ENCODE measurements at places on chromosomes 12 and 14.

- no peak for DNase-seq
Measured at GRCh38 chr12:3105690-3106479, 28.7 kb downstream of the TSPAN9 start.

DNA sequence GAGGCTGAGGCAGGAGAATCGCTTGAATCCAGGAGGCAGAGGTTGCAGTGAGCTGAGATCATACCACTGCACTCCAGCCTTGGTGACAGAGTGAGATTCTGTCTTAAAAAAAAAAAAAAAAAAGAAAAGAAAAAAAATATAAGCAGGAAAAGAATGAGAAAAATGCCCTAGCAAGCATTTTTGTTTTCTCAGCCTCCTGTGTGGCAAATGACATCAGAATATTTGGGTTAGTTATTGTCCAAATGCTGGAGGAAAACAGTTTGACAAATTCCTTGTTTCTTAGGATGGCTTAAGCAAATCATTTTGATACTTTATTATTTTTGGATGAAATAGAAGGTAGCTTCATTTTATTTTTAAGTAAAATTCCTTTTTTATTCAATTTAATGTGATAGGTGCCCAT is 7.5 kb upstream of the PTPRR start:
- DNase-seq, result no peak

- DNase-seq, result no peak
Measured at GRCh38 chr12:119721306-119721705, 53.4 kb downstream of the PRKAB1 start.

- no peak for DNase-seq
Measured at GRCh38 chr14:36976571-36977023, 195.8 kb downstream of the SLC25A21 start.

DNA sequence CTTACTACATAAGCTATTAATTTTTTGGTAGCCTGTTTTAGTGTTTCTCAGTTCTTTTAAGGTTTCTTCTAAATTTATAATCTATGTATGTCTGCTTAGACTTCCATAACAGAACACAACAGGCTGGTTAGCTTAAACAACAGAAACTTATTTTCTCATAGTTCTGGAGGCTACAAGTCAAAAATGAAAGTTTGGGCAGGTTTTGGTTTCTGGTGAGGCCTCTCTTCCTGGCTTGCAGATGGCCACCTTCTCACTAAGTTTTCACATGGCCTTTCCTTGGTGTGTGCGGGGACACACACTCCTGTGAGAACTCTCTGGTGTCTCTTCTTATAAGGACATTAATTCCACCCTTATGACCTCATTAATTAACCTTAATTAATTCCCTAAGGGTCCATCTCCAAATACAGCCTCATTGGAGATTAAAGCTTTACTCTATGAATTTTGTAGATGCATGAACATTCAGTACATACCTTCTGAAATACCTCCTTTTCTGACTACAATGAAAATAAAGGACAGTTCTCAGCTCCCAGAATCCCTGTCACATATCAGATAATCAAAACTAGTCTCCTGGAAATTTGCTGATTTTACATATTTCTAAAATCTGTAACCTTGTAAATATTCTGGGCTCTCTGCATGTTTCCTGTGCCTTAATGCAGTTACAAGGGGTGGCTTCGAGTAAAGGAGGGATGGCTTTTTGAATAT is 23.2 kb upstream of the BMAL2 start:
- DNase-seq, result no peak

DNA sequence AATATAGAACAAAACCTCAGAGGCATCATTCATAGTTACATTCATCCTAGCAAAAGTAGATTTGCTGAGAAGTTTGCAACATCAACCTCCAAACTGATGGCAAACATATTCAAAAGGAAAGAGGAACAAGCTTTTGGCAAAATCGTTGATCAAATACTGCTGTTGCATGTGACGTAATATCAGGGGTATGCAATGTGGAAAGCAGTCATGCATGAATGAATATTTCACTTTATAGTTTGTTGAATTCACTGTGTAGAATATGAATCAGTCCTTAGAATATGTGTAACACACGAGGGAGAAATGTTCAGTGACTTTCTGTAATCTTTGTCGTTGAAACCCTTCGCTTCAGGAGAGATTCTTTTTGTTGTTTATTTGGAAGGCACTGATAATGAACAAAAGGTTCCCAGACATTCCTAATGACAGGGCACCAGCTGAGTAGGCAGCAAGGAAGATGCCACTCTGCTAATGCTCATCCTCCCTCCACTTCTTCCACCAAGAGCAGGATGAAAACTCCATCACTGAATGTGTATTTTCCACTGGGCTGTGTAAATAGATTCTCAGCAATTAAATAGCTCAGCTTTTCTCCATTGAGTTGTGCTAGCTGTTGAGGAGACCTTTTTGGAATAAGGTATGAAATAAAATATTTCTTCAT is 126.1 kb downstream of the PELI2 start:
- DNase-seq, result no peak

DNA sequence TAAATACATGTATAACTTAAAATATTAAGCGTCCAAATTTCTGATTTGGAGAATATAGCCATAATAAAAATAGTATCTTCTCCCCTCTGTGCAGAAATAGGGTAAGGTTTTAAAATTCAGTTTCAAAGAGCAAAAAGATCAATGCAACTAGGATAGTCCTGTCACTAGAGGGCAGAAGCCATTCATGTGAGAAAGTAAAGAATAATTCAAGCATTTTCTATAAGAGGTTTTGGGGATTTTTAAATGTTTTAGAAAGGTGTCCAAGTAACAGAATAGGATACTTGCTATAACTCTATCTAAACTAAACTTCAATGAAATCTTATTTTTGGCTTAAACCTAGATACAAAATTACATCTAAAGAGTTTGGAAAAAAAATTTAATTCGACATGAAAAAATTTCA is 50.3 kb downstream of the ADAMTS20 start:
- no peak for DNase-seq

DNA sequence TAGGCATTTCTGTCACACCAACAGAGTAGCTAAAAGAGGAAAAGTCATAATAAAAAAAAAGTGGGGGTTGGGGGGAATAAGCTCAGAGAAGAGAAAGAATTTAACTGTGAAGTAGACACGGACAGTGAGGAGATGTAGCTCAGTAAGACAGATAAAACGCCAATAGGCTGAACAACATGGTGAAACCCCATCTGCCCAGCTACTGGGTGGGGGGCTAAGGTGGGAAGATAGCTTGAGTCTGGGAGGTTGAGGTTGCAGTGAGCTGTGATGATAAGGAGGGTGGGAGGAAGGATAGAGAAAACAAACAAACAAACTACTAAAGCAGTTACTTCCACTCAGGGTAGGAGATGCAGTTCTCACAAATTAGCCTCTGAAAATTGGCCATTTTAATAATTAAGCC is 25.0 kb downstream of the HECTD4 start:
- DNase-seq, result no peak

- DNase-seq, result no peak
Measured at GRCh38 chr12:131434208-131435125, 276.4 kb upstream of the SFSWAP start.

GRCh38 chr12:117835156-117835555 is 133.6 kb downstream of the KSR2 start:
- DNase-seq, result no peak

GRCh38 chr12:65906006-65906405 is 81.7 kb downstream of the HMGA2 start:
- DNase-seq, result no peak

DNA sequence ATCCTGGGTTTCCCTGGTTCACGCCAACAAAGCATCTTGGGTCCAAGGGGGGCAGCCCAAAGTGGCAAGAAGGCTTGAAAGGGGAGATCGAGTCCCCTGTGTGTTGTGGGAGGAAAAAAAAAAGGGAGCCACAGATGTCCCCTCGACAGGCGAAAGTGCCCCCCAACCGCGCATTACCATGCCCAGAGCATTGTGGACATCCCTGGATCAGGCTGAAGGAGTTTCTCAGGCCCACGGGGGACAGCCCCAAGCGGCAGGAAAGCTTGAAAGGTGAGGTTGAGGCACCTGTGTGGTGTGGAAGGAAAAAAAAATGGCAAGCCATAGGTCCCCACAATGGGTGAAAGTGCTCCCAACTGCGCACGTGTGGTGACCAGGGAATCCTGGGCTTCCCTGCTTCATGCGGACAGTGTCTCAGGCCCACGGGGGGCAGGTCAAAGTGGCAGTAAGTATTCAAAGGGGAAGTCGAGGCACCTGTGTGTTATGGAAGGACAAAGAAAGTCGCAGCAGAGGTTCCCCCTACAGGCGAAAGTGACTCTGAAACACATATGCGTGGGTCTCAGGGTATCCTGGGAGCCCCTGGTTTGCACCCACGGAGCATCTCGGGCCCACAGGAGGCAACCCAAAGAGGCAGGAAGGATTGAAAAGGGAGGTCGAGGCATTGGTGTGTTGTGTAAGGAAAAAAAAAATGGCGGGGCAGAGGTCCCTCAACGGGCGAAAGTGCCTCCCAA is 580.1 kb downstream of the ALG10 start:
- DNase-seq, result no peak

GRCh38 chr12:111993292-111994150 is 19.4 kb downstream of the TMEM116 start:
- DNase-seq, result no peak

- no peak for DNase-seq
Measured at GRCh38 chr14:56379956-56380355, 199.6 kb upstream of the TMEM260 start.

GRCh38 chr12:110271015-110271414 is 10.0 kb upstream of the ATP2A2 start:
- DNase-seq, result no peak

GRCh38 chr14:55977392-55978150 is 140.6 kb upstream of the PELI2 start:
- no peak for DNase-seq

DNA sequence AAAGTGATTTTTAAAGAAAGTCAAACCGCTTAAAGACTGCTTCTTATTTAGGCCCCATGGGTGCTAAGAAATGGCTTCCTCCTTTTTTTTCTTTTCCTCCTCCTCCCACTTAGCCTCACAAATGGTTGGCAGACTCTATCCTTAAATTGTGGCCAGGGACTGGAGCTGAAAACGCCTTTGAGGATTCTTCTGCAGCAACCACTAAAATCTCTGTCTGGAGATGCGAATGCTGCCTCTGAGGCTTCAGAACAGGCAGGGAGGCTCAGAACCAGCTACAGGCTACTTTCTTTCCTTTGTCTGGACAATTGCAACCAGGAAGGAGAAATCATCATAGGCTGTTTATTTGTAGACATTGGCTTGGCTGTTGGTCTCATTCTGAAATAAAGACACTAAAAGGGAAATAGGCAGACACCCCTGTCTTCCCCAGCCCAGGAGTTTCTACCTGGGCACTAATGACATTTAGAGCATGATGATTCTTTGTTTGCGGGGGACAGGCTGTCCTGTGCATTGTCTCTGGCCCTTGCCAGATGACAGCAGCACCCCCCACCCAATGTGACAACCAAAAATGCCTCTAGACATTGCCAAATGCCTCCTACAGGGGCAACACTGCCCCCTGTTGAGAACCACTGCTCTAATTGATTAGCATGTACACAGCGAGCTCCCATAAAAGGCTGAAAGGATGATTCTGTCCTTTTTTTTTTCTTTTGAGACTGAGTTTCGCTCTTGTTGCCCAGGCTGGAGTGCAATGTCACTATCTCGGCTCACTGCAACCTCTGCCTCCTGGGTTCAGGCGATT is 50.3 kb downstream of the MAP1LC3B2 start:
- DNase-seq, result no peak

DNA sequence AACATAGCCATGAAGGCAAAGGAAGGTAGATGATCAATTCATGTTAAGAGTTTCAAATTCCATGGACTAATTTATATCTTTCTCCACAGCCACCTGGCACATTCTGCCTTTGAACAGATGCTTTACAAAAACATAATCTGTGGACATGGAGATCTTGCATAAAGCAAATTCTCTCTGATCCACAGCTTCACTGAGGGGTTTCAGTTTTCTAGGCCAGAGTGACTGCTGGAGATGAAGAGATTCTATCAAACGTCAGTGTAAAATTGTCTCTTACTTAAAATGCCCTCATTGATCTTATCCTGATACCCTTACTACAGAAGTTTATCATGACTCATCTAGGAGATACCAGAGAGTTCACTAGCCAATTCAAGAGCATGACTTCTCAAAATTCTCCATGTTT is 291.6 kb downstream of the DAD1 start:
- no peak for DNase-seq

DNA sequence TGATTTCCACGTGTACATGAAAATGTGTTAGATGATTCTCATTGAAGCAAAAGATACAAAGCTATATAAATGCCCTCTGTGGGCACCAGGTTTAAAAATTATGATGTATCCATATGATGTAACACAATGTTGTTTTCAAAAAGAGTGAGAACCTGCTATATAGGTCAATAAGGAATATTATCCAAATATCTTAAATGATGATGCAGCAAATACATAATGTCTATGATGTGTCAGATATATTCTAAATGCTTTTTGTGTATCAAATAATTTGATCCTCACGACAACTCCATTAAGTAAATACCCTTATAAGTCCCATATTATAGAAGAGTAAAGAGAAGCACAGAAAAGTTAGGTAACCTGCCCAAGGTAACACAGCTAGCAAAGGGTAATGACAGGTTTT is 393.0 kb upstream of the DCN start:
- no peak for DNase-seq

- DNase-seq, result no peak
Measured at GRCh38 chr14:99249389-99249788, 22.6 kb downstream of the BCL11B start.

GRCh38 chr12:106868982-106869700 is 86.6 kb upstream of the TMEM263 start:
- DNase-seq, result no peak

- no peak for DNase-seq
Measured at GRCh38 chr14:34379816-34380470, 82.1 kb downstream of the SPTSSA start.

DNA sequence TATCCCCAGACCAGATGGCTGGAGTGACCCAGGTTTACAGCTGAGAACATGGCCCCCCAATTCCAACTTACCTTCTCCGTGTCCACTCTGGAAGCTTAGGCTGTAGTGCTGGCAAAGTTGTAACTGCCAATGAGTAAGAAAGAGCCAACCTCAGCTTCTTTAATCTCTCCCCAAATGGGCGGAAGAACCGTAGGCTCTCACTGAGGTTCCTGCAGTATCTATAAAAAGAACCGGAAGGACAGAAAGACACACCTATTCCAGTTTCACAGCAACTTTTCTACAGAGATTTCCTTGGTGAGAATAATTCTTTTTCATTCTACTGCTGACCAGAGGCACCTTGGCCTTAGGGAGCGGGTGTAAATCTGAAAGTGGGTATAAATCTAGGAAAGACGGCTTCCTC is at the start of gene GPRC5D:
TSS of gene GPRC5D (minus strand) at position 135 of the 400 bp plus-strand sequence. CDS start 1,786 bp downstream, outside the sequence.
- no peak for DNase-seq

- DNase-seq, result peak; percentile 28
Measured at GRCh38 chr12:93895089-93895445, 217.9 kb downstream of the CRADD start.

DNA sequence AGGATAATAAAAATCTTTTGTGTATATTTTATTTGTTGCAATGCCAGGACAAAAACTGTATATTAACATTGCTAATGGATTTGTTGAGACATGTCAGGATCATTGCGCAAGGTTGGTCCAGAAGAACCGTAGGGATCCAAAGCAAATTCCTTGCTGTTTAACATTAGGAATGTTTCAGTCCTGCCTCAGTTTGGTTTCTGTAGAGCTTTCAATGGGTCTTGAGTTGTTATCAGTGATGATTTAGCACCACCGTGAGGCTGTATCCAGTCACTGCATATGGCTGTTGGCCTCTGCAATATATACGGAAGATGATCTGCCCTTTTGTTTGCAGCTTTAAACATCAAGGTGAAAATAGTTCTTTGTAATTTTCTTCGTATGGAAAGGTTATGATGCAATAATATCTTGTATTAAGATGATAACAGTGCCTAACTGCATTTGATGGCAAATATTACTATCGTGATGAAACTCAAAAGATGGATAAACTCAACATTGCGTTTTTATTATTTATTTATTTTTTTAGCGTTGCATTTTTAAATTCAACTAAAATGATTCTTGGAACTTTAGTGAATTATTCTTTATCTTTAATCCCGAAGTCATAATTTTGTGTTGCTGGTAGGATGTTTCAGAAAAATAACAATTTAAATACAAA is 231.2 kb downstream of the AKAP6 start:
- DNase-seq, result no peak

Measured in bone marrow (tissue), 2 donors.